ENCODE measurements at places on chromosomes 5 and 9.

DNA sequence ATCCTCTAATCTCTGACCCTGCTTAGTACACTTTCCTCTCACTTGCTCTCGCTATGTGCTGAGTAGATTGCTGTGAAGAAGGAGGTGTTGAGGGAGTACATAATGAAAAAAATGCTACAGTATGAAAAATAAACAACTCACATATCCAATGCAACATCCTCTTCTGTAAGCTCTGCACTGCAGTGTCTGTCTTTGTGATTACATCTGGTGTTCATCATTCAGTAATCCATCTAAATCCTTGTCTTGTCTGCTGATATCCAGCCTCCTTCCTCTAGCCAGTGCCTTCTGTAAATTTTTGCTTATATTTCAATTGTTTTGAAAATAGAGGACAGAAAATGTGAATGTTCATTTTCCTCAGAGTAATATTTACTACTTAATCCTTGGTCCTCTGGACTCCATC lies 57.4 kb upstream of the CDH12 start:
- no peak for DNase-seq

- DNase-seq, result no peak
Observed at GRCh38 chr5:59571067-59571466, 322.5 kb downstream of the PDE4D start.

DNA sequence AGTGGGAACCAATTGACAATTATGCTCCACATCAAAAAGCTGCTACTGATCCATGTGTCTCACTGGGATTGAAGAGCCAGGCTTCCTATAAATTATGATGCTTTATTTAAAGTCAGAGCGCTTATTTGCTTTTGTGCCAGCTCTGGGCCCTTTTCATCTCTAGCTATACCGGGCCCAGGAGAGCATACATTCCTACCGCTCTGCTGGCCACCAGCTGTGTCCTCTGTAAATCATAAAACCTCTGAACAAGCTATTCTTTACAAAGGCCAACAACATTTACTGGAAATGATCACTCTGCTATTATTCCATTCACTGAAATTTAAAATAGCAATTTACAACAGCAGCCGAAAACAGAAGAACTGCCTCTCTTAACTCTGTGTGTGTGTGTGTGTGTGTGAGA lies 86.6 kb downstream of the ZNF608 start:
- no peak for DNase-seq

DNA sequence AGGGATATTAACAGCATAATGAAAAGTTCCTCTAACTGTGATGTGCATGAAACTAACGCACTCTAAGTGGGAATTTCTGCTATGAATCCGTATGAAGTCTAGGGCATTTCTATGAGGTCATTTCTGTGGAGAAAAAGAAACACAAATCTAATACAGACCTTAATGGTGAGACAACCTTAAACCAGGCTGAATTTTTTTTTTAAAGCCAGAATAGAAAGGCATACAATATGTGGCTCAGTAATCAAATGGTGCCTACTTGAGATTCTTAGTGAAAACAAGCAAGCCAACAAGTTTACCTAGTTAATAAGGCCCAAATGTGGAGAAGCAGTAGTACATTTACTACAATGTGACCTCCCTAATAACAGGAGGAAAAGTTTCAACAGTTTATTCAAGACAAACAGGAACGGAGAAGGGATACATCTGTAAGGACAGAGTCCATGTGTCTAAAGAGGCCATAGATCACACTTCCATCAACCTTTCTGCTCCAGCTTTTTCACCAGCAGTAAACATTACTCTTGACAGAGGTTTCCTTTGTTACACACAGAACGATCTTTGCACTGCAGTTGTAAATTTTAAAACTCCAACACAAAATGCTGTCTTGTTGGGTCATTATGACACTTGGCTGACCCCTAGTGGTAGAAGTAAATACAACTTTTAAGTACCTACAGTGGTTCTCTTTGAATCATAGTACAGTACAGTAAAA lies 26.2 kb downstream of the CARNMT1 start:
- DNase-seq, result no peak

GRCh38 chr5:59759600-59760351 lies 133.8 kb downstream of the PDE4D start:
- no peak for DNase-seq

DNA sequence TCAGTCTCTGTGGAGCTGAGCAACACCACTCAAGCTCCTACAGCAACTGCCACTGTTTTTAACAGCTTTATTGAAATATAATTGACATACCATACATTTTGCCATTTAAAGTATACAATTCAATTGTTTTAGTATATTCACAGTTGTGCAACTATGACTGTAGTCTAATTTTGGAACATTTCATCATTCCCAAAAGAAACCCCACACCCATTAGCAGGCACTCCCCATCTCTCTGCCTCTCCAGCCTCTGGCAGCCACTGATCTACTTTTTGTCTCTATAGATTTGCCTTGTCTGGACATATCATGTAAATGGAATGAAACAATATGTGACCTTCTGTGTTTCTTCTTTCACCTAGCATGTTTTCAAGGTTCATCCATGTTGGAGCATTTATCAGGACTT lies 43.5 kb downstream of the RUSC2 start:
- DNase-seq, result no peak

DNA sequence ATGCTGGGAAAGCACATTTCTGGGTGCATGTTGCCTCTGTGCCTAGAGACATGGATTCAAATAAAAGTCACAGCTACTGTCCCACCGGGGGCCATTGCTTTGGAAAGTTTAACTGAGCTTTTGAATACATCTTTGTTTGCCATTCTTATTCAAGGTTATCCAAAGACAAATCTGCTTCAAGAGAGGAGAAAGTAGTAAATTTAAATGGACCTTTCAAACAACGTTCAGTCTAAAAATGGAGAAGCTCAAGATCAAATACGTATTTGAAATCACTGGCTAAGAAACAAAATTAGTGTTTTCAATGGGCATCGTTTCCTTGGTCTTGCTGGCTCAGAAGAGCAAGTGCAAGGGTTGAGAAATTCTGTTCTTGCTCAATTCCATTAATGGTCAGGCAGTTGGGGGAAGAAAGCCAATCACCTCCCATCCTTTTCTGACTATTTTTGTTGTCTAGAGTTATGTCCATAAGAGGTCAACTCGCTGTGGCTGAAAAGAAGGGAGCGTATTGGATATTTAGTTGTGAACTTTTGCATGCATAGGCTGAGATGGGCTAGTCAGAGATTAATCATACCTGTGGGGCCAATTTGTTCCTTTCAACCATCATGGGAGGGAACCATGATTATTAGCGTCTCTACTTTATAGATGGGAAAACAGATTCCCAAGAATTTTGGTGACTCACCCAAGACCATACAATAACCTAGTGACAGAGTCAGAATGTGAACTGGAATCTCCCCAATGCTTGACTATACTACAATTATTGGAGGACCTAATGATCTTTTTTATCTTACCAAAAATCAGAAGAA lies 276.2 kb upstream of the TNC start:
- no peak for DNase-seq

- no peak for DNase-seq
Observed at GRCh38 chr5:108606185-108606584, 141.5 kb upstream of the FER start.

DNA sequence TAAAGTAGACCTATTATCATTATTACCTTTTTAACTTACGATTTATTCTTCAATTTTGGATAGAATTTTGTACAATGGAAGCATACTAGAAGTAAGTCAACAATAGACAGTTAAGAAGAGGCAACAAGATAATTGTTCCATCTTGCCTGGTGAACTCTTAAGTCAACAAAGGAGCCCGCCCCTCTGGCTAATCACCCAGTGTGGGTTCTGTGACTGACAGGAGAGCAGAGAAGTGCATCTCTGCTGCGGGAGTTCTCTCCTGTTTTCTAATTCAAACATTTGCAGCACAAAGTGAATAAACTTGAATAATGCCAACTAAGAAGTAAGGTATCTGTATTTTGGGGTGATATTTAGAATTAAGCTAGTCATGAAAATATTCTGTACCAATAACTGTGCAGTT lies 6.7 kb upstream of the ISL1 start:
- no peak for DNase-seq

DNA sequence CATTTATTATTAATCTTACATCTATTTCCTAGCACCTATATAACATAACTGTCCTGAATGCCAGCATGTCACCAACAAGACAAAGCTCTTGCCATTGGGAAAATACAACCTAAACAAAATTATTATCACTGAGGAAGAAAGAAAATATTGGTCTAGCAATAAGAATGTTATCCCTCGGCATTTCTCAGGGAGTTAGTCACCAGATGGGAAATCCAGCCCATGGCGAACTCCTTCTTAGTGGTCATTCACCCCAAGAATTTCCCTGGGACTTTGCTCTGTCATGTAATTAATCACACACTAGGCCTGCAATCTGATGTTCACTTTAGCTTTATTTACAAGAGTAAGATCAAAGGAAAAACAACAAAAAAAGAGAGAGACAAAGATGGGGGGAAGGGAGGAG lies 56.1 kb upstream of the TAS2R1 start:
- DNase-seq, result no peak

- DNase-seq, result no peak
Observed at GRCh38 chr9:111052791-111053190, 14.5 kb upstream of the LPAR1 start.

DNA sequence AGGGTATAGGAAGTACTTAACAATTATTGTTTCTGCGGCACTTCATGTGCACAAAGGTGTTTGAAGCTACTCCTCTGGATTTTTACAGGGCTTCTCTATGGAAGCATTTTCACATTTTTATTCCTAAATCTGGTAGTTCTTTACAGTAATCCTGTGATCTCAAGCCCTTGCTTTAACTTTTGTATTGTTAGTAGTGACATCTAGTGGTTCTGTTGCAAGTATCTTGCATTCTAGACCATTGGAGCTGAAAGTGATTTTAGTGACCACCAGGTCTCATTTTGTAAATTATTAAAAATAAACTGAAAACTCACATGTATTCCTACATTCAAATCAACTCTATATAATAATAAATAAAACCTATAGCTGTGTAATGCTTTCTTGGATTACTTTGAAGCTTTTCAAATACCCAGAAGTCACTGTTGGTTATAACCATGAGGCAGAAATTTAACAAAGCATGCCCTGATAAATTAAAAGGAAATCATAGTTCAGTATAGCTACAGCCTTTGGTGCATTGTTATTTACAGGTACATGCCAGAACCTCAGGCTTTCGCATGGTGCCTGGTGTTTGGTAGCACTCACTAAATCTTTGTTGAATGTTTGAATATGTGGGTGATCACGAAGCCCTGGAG lies 18.9 kb downstream of the RPS23 start:
- no peak for DNase-seq

DNA sequence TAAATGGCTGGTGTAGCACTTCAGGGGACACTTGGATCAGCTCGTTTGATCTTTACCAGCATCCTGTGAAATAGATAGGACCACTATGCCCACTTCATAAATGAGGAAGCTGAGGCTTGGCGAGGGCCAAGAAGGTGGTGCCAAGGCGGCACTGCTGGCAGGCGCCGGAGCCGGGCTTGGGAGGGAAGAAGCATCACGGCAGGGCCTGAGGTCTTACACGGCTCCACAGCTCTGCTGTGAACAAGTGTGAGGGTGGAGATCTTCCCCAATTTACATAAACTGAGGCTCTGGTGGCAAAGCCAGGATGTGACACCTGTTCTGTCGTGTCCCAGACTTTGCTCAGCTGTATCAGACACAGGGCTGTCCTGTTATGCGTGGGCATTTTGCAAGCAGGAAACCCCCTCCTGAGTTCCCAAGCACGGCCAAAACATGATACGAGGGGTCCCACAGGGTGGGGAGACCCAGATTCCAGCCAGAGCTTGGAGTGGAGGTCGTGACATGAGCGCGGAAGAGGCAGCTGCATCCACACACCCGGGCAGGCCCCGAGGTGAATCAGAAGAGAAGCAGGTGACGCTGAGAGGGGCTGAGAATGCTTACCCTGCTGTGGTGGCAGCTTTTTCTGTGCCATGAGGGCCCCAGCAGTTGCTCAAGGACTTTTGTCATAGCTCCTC lies 117.5 kb upstream of the BOD1 start:
- peak; percentile 57 for DNase-seq

DNA sequence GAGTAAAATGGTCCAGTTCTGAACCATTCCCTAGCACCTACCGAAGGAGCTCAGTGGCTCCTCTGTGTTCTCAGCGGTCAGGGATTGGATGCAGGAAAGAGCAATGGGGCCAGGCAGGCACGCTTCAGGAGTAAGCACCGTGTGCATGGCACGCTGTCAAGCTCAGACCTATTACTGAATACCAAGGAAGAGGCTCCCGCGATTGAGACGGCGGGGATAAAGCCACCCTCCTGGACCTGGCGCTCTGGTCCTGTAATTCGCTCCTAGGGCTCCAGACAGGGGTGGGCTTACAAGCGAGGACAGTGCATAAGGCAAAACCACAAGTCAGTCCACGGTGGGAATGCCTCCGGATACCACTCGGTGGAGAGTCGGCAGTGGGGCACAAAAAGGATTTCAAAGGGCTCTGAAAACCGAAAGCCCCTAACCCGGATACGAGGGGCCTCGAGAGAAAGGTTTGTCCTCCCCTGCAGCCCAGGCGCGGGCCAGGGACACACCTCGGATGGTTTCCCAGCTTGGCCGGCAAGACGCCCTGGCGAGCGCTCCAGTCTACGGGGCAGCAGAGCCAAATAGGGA lies 988 bp downstream of the OXCT1 start:
- DNase-seq, result no peak

GRCh38 chr5:157459715-157460599 lies at the start of gene NIPAL4:
Gene NIPAL4, plus strand, starts transcription at chr5:157460213. Its CDS starts 108 bp downstream, at chr5:157460321.
- peak; percentile 41 for DNase-seq

- DNase-seq, result no peak
Observed at GRCh38 chr5:144156767-144157171, 13.7 kb downstream of the YIPF5 start.

DNA sequence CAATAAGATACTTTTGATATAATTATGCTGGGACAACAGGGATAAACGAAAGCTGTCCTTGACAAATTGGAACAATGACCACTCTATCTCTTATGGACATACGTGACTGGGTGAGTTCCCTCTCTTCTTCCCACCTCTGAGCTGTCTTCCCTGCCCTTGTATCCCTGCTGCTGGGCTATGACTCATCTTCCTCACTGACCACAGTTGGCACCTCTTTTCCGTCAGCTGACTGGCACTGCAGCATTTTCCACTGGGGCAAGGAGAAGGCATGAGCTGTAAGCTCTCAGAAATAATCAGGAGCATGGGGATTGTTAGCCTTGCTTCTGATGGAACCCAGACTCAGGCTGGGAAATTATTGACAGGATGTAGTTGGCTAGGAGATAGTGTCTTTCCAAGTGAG lies 48.7 kb downstream of the PCSK1 start:
- no peak for DNase-seq

- no peak for DNase-seq
Observed at GRCh38 chr5:54884195-54884536, 101.2 kb downstream of the ESM1 start.

DNA sequence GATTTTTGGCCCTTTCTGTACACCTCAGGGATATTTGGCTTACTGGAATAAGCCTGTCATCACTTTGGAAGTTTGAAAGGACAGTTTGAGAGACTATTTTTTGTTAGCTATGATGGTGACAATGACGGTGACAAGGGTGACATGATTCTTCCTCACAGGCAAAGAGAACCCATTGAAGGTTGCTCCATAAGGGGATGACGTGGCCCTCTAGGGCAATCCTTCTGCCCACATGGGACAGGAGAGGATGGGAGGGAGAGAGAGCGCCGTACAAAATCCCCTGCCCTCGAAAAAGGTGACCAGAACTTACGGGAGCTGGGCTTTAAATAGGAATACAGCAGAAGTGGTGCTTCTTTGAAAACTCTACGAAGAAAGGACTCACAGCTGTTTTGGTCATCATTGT lies 22.6 kb downstream of the HRH2 start:
- DNase-seq, result no peak

GRCh38 chr5:168885324-168886120 lies 306.4 kb upstream of the PANK3 start:
- DNase-seq, result no peak

Data from GM12891 (cell line).